ENCODE measurements at places on chromosomes 11 and 22.

DNA sequence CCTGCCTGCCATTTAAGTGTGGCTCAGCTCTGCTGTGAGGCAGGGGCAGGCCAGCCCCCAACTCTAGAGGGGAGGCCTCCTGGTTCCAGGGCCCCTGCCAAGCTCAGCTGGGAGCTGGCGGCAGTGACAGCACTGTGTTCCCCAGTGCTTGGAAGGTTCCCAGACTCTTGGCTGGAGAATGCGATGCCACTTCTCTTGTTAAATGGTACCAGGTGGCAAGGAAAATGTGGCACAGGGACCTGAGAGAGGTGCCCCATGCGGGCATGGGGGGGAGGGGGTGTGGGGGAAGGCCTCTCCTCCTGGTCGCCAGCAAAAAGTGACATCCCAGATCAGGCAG is 8.4 kb upstream of the TNFRSF13C start:
- no peak for DNase-seq

DNA sequence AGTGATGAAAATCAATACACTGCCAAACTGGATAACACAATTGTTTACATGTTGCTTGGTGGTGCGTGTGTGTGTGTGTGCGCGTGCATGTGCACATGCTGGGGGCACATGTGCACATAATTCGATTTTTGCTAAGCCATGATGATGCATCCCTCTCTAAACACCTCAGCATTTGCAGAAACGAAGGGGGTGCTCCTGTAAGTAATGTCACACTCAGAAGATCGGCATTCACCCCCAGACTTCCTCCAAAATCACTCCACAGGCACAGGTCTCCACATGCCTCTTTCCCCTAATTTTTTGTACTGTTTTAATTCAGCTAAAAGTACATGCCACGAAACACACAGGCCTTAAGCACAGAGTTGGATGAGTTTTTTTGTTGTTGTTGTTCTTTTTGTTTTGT is 341.5 kb downstream of the SHANK2 start:
- no peak for DNase-seq

DNA sequence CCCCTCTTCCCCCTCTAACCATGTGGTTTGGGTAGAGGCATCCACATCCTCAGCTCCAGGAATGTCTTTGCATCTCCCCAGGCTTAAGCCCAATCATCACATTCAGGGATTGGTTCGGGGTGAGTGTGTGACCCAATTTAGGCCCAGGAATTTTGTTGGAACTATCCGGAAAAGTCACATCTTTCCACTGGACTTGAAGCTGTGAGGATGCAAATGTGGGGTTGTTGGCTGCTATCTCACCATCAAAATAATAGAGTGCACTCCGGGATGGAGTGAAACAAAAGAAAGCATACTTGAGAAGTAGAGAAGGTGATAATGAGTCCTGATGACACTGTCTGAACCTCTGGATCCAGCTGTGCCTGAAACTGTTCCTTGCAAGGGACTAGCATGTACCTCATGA is 33.8 kb upstream of the OLFML1 start:
- DNase-seq = no peak

- DNase-seq = no peak
Measured at GRCh38 chr11:115724666-115725065, 220.5 kb upstream of the CADM1 start.

DNA sequence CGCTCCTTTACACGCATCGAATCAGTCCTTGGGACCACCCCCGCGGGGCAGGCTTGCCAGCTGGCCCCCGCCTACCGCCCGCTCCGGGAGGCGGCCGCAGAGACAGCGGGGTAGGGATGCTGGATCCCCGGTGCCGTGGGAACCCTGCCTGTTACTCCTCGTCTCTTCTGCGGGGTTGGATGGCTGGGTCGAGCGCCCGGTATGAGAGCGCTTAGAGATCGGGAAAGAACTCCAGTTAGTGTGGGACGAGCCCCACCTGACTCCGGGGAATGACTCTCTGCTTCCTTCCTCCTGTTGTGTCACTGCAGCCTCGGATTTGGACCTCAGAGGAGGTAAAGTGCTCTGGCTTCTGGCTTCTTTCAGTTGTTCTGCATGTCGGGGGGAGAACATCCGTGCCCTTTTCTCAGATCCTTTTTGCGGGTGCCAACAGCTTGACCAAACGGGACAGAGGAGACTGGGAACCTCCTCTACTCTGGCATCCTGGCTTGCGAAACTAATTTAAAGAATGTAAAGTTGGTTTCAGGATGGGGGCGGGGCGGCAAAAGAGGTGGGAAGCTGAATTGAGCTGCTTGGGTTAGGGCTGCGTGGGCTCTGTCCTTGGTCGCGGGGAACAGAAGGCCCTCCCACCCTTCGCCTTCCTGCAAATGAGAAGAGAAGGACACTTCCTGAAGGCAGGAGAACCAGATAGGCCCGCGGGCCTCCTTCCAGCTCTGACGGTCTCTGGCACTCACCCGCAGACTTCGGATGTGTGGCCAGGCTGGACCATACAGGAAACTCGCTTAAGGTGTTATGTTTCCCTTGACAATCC is 938 bp downstream of the LAYN start:
- DNase-seq = no peak

DNA sequence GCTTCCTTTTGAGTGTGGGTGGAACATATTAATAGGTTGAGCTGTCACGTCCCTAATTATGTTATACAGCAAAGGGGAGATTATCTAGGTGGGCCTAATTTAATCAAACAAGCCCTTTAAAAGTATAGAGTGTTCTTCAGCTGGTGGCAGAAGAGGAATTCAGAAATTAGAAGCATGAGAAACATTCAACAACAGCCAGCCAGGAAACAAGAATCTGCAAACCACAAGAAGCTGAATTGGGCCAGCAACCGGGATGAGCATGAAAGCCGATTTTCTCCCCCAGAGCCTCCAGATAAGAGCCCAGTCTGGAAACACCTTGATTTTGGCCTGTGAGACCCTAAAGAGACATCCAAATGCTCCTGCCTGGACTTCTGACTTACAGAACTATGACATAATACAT is 105.8 kb upstream of the LDLRAD3 start:
- DNase-seq = no peak

DNA sequence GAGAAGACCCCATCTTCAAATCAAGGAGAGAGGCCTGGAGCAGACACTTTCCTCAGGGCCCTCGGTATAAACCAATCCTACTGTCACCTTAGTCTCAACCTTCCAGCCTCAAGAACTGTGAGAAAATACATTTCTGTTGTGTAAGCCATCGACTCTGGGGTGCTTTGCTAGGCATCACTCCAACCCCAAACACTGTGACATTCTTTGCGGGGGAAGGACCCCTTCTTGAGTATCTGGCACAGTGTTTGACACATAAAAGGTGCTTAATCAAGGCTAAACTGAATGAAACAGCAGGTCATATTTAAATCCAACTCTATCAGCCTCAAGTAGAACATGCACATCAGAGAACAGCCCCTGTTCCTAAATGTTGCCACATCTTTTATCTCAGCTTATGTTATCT is 558.1 kb downstream of the INSC start:
- no peak for DNase-seq

DNA sequence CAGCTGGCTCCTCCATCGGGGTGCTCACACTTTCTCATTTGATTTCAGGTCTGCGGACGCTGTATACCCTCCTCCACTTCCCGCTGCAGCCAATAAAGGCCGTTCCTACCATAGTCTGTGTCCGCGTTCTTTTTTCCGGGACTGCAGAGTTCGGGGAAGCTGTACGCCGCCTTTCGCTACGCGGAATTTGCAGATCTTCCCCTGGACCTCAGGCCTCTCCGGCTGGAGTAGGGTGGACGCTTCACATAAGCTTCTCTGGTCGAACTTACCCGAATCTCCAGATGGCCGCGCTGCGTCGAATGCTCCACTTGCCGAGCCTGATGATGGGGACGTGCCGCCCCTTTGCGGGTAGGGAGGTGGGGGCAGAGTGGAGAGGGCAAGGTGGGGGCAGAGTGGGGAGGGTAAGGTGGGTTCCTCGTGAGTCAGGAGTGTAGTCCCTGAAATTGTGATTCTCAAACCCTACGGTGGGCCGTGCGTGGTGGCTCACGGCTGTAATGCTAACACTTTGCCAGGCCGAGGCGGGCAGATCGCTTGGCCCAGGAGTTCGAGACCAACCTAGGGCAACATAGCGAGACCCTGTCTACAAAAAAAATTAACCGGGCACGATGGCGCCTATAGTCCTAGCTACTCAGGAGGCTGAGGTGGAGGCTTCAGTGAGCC is 617 bp downstream of the CSKMT start:
- no peak for DNase-seq

Data from stimulated activated CD8-positive, alpha-beta memory T cell treated with anti-CD3 and anti-CD28 coated beads, Interleukin-7, amount 100 ng/mL, for 1 hour (primary cell).